Psoas muscle (tissue), 8 donors: ENCODE measurements at places on chromosomes 2 and 18. TPM values are rescaled to one million over a fixed set of nuclear protein-coding genes. Genes with fewer than 3 reads are reported as not detected.

GRCh38 chr2:35741556-35741955 lies 614.0 kb upstream of the CRIM1 start:
- DNase-seq, result no peak

Gene FAM161A
- total RNA-seq, result 2.5 TPM

Gene PTPRN
- total RNA-seq, result 0.91 TPM

Gene DYSF
- 114 TPM for total RNA-seq

Gene CROCC2
- total RNA-seq, result not detected
